Osteocyte (in vitro differentiated cells): ENCODE measurements at places on chromosomes 1 and 21. TPM values are rescaled to one million over a fixed set of nuclear protein-coding genes. Genes with fewer than 3 reads are reported as not detected.

The LCE2C gene
- total RNA-seq, result not detected in 2 replicates

The HES2 gene
- total RNA-seq, result not detected in 2 replicates

DNA sequence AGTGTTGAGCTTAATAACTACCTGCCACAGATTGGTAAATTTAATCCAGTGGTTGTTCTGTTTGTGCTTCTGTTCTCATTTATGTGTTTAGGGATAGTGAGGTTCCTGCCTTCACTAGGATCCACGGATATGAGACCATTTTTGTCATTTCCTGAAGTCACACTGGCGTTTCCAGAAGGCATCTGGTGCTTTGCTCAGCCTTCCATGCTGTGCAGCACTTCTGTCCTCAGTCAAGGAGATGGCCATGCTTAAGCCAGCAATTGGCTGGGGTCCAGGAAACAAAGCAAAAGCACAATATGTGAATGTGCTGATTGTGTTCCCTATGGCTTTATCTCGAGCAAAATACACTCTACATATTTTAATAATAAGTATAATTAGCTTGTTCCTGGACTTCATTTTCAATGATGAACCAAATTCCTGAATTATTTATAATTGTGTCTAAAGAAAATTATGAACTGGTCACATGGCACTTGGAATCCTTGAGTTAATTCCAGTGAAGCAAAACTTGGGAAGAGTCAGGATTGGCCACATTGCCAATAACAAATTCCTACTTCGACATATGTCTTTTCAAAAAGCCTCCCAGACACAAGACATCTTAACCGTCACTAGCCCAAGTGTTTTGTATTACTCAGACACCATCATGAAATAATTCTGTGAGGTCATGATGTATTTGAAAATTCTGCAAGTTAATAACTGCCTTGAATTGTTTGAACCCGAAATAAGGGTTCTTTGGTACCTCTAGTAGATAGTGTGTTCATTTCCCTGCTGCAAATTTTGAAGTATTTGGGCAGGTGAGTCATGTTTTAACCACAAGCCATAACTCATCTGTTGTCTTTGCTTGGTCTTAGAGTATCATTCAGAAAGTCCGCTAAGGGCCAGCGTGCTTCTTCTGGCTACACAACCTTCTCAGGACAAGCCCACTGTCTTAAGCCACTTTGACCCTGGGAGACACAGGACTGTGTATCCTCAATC lies 412.4 kb downstream of the DISC1 start:
- no peak for DNase-seq

- DNase-seq, result no peak
Observed at GRCh38 chr1:63621075-63621474, 27.9 kb downstream of the PGM1 start.

- DNase-seq, result peak; percentile 64
Observed at GRCh38 chr1:4214826-4215225, 314.8 kb upstream of the C1orf174 start.

DNA sequence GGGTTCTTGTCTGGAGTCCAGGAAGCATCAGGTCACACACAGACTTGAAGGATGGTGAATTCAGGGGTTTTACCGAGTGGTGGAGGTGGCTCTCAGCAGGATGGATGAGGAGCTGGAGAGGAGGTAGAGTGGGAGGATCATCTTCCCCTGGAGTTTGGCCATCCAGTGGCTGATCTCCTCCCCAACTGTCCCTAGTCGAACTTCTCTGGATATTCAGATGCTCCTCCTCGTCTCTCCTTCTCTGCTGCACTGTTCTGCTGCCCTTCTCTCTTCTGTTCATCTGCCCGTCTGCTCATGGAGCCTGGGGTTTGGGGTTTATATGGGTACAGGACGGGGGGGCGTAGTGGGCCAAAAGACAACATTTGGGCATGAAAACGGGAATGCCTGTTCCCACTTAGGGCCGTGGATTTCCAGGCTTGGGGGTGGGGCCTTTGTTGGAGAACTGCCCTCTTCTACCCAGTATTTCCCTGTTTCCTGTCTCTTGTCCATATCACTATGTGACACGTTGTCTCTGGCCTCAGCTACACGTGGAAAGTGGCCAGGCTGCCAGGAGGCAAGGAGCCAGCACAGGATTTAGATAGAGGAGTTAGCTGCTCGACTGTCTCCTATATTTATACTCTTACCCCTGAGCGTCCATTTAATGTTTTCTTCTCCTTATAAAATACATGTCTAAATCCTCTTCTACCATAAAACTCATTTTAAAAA lies 76.7 kb downstream of the SIPA1L2 start:
- no peak for DNase-seq

DNA sequence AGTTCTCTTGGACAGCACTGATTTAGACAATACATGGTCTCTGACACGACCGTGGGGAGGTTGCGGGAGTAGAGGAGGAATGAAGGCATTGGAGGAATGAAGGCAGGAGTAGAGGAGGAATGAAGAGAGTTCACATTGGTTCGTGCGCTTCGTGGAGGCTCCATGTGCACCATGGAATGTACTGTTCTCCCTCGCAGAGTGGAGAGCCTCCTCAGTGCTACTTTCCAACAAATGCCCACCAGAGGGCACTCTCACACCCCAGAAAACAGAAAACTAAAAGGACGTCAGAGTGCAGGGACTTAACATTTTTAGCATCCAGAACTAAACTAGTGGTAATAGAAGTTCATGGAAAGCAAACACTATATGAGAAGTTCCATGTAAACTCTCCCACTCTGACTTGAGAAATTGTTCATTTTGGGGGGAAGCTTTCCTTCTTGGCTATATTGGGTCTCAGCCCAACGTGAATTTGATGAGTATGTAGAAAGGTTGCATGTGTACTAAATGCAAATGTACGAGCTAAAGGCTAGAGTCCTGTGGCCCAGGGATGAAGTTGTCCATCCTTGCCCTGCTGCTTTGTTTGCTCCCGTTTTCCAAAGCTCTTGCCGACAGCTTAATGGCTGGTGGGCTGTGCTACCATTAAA lies 211.6 kb downstream of the LMX1A start:
- DNase-seq, result no peak

DNA sequence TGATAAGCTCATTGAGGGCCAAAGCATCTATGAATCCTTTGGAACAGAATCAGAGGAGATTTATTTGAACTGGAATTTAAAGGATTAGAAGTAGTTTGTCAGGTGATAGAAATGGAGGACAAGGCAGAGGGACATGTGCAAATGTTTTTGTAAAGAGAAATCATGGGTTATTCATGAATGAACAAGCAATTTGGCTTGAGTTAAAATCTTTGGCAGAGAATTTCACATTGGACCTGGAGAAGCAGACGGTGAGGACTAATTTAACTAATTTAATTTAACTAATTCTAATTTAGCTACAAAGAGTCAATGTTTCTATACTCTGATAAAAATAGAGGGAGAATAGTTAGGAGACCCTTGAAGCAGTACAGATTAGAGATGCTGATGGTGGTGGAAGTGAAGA lies 36.3 kb downstream of the SNX7 start:
- DNase-seq, result no peak

GRCh38 chr21:45723049-45723958 lies 79.8 kb downstream of the PCBP3 start:
- DNase-seq, result peak; percentile 76

DNA sequence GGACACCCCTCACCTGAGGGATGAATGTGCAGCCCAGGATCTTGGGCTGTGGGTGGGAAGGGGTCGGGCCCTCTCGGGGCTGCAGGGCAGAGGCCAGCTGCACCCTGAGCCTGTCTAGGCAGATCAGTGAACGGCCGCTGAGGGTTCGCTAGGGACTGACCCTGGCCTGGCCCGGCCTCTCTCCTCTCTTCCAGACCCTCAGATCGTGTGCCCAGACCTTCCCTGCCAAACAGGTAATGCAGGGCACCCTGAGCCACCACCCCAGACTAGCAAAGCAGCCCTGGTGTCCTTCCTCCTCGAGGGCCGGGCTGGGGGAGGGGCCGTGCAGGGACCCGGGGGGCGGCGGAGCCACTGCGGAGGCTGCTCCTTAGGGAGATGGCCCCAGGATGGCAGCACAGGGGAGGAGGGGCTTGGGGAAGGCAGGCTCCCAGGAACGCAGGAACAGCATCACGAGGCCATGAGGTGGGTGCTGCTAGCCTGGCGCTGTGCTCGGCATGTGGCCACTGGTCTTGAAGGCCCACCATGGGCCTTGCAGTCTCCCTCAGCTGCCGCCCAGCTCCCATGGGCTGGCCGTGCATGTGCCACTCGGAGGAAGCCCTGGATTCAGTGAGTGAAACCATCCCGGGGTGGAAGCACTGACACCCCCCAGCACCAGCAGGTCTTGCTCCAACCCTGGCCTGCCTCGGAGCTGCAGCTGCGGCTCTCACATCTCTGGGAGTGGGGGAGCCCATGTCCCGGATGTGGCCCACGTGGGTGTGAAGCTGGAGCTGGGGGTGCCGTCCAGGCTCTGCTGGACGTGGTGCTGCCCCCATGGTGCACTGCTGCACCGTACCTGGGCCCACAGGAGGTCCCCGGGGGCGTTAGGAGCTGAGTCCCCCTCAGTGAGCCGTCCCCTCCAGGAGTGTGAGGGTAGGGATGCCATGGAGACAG lies 28.7 kb downstream of the COL6A2 start:
- DNase-seq, result peak; percentile 80

DNA sequence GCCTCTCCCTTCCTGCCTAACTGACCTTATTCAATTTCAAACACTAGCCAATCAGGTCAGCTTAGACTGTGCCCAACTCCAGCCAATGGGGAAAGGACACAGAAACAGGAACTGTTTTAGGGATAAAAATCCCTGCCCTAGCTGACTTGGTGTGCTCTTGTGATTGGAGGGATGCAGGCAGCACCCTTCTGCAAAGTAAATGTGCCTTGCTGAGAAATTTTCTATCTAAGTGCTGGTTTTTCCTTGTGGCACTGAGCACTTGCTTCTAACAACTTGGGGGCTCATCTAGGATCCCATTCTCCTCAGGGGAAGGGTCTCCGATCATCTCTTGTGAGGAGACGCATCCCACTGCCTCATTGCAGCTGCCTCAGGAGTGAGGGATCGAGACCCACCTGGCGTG lies 10.7 kb upstream of the CD2 start:
- no peak for DNase-seq

DNA sequence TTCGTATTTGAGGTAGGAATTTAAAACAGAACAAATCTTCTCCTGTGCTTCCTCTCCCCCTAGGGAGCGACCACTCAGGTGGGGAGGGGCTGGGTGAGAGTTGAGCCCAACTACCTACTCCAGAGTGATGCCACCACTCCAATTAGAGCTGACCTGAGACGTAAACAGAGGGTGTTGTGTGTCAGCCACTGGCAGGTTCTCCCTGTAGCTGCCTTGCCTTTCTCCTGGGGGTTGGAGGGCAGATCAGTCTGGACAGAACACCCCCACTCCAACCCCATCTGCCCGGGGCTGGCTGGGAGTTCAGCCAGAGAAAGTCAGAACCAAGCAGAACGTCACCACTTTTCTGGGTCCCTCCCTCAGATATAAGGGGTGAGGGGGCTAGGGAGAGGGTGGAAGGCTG lies 2.0 kb downstream of the HPDL start:
- no peak for DNase-seq

- no peak for DNase-seq
Observed at GRCh38 chr1:47906009-47906432, 91.2 kb downstream of the TRABD2B start.

DNA sequence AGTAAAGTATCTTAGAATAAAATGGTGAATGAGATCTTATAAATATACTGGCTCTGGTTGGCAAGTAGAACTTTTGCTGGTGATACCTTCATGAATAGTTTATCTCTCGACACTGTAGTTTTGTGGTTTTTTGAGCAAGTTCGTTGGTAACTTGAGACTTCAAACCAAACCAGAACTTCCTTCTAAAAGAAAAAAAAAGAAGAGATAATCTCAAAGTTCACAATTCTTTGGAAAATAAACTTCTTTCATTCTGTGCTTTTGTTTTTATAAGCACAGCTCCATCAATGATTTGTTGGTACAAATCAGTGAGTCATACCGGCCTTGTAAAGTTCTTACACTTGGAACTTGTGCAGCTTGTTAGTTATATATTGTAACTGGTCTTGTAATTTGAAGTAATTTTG lies 2.3 kb downstream of the HIPK1 start:
- DNase-seq, result no peak

DNA sequence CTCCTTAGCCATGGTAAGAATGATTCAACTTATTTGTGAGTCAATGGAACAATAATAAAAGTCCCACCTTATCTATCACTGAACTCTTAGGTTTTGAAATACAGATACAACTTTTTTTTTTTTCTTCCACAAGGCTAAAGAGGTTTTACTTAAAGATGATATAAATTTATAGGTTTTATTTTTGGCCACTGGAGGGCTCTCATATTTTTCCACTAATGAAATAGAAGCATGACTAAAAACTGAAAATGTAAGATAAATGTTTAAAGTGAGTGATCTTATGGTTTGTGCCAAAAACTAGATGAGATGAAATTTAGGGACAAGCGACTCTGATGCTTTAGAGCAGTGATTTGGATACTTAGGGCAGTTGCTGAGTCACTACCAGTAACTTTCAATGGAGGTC lies 499.0 kb downstream of the NUF2 start:
- no peak for DNase-seq
